ENCODE measurements at places on chromosomes 2 and 18.

DNA sequence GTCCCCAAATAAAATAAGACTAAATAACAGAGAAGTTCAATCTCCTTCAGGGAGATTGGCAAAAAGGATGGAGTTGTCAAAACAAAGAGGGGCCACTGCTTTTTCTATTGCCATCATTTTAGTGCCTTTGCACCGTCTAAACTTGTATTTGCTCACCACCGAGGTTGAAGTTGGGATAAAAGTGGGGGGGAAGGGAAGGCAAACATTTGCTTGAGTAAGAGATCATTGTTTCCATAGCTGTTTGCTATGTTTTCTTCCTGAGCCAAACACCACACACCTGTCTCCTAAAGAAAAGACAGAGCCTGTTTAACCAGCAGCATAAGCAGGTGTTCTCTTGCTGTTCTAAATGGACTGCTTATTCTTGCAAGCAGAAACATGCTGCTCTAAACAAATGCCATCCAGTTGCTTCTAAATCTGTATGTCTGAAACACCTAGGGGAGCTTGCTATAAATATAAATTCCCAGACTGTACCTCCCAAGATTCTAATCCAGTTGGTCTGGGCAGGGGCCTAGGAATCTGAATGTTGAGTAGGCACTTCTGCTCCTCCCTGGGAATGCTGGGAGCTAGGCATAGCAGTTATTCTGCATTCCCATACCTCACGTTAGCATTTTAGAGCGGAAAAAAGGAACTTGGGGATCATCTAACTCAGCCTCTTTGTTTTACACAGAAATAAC, 179.4 kb upstream of the ARL4C start:
- no peak for DNase-seq

DNA sequence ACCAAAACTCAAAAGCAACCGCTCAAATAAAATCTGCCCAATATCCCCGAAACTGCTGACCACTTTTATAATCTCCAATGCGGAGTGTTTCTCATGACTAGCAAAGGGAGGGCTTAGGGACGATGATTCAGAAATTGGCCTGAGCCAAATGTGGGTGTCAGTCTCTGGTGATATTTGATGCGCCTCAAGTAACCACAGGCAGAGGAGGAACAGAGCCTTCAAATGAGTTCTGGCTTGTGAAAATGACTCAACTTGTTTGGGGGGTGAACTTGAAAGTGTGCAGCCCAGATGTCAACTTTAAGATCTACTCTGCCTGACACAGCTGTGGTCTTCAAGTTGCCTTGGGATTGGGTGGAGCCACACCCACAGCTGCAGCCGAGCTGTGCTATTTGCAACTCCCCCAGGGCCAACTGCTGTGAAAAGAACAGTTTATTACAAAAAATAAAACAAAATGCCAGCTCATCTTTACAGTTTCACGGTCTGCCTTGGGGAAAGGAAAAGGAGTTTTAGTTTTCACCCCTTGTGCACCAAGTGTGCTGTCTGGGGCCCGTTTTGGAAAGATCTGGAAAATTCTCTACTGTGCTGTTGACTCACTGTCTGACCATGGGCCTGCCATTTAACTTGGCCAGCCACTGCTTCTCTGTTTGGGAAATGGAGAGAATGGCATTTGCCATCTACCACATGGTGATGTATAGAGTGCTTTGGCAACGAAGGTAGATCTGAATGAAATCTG, 222.1 kb downstream of the MTX2 start:
- DNase-seq: no peak

- no peak for DNase-seq
Measured at GRCh38 chr2:151161821-151162551, 99.7 kb downstream of the RBM43 start.

- DNase-seq: no peak
Measured at GRCh38 chr18:11368020-11368419, 218.7 kb upstream of the PIEZO2 start.

DNA sequence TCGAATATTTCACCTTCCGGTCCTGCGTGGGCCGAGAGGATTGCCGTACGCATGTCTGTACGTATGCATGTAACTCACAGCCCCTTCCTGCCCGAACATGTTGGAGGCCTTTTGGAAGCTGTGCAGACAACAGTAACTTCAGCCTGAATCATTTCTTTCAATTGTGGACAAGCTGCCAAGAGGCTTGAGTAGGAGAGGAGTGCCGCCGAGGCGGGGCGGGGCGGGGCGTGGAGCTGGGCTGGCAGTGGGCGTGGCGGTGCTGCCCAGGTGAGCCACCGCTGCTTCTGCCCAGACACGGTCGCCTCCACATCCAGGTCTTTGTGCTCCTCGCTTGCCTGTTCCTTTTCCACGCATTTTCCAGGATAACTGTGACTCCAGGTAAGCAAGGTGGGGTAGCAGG, at the start of gene SERPINB5:
Gene SERPINB5, plus strand, starts transcription at position 291 of the 400 bp plus-strand sequence. CDS start 7,471 bp downstream, outside the sequence.
- no peak for DNase-seq

- no peak for DNase-seq
Measured at GRCh38 chr2:37873229-37873628, 51.9 kb upstream of the RMDN2 start.

GRCh38 chr18:67916097-67916496, 399.6 kb upstream of the DSEL start:
- DNase-seq: no peak

GRCh38 chr2:9382604-9383235, 40.6 kb downstream of the ITGB1BP1 start:
- no peak for DNase-seq

DNA sequence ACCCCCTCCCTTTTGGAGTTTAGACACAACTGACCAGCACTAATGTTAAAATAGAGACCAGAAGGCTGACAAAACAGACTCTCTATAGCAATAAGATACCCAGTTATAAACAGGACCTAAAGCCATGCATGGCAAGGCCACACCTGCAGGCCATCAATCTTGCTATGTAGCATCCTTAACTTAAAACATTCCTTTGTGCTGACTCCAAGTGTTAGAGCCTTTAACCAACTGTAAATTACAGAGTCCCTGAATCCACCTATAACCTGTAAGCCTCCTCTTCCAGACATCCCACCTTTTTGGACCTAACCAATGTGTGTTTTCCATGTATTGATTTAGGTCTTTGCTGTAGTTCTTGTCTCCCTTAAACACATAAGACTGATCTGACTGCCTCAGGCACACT, 17.9 kb downstream of the ANKMY1 start:
- no peak for DNase-seq

GRCh38 chr18:46607926-46608325, 49.1 kb downstream of the LOXHD1 start:
- DNase-seq: no peak

DNA sequence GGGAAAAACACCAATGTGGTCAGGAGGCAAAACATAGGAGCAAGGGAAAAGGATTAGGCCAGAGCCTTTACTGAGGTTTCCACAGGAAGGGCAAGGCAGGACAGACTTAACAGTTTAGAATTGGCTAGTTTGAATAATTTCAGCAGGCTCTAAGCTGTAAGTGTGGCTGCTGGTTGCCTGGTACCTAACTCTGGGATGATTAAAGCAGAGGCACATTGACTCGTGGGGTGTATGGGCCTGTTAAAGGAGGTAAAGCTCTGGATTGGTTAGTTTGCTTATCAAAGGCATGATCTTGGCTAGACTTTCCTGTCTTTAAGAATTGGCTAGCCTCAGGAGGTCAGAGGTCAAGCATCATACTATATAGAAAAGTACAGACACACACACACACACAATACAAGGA, 132.6 kb downstream of the SPAG16 start:
- no peak for DNase-seq

GRCh38 chr2:41791523-41791922, 256.3 kb upstream of the PKDCC start:
- DNase-seq: no peak

GRCh38 chr2:115491186-115491793, 1048.8 kb downstream of the DPP10 start:
- DNase-seq: no peak

DNA sequence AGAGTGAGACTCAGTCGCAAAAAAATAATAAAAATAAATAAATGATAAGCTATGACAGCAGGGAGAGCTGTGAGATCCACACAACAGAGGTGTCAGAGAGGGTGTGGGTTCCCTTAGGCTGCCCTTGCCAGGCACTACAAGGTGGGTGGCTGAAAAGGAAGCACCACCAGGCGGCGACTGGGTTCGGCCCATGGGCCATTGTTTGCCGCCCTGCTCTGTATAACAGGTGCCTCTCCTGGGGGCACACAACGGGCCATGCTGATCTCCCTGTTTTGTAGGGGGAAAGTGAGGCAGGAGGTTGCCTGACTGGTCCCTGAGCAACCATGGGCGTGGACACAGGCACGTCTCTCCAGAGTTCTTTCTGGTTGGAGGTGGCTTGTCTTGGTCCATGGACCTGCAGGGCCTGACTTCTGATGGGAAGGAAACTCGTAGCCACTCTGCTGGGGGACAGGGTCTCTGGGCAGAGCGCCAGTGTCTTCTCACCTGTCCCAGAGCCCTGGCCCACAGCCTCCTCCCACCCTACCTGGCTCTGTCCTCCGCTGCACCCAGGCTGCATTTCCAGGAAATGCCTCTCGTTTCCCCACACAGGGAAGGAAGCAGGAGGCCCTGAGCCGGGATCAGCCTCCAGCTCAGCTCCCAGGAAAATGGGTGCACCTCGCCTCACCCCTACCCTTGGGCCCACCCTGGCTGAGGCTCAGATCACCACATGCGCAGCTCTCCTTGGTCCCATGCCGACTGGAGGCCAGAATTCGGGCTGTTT, 109.6 kb upstream of the ODC1 start:
- no peak for DNase-seq

DNA sequence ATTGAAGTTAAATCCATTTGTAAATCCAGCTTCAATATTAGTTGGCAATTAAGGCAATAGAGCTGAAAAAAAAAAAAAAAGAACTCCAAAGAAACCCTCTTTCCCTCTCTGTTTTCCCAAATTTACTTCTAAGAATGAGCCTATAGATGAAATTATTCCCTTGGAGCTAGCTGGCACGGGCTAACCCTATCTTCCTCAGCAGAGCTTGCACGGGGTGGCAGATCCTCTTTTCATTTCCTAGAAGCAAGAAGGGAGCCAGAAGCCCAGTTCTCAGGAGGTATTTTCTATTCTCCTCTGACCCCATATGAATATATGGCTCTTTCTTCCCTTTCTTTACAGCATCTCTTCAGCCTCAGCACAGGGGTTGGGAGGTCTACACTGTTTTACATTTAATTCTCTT, 426.0 kb downstream of the TGIF1 start:
- DNase-seq: no peak

DNA sequence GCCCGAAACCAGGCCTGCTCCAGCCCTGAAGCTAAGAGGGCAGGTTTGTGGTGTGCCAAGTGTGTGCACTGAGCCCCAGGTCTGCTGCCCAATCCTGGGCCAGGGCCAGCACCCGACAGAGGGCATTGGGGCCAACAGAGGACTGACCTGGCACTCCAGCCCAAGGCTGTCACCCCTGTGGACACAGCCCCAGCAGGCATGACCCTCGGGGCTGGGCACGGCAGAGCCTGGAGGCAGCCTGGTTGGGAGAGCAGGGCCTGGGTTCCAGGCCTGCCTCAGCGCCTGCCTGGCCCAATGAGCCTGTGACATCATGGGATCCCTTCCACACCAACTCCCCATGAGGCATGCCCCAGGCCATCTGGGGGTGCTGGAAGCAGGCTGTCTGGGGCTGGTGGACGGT, 10.8 kb upstream of the SNED1 start:
- DNase-seq: no peak

DNA sequence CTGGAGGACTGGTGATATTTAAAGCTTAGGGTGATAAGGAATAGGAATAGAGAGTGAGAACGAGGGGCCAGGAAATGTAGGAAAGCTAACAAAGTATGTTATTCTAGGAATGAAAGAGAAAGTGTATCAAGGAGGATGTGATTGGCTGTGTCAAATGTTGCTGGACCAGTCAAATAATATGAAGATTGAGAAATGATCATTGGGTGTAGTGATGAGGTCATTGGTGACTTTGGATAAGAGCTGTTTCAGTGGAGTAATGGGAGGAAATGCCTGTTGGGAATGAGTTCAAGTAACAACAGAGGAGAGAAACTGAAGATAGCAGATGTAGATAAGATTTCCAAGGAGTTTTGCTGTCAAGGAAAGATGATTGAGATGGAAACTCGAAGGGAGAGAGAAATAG, 74.4 kb downstream of the UBE2E3 start:
- DNase-seq: no peak

GRCh38 chr2:21924640-21925285, 801.0 kb downstream of the TDRD15 start:
- DNase-seq: no peak

DNA sequence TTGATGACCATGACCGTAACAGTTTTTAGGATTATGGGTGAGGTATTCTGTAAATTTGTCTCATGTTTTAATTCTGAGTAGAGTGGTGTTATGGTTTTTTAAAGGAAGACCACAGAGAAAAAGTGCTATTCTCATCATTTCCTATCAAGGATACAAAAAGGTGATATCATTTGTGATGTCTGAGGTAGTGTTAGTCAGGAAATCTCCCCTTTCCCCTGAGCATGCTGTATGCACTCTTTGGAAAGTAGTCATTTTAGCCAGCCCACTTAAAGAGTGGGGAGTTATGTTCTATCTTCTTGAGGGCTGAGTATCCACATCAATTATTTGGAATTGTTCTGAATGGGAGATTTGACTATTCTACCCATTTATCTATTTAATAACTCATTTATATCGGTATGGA, 414.2 kb upstream of the SLC14A2 start:
- DNase-seq: no peak

GRCh38 chr18:2410688-2411087, 160.6 kb downstream of the METTL4 start:
- no peak for DNase-seq

- no peak for DNase-seq
Measured at GRCh38 chr2:128362889-128363228, 44.2 kb upstream of the HS6ST1 start.

DNA sequence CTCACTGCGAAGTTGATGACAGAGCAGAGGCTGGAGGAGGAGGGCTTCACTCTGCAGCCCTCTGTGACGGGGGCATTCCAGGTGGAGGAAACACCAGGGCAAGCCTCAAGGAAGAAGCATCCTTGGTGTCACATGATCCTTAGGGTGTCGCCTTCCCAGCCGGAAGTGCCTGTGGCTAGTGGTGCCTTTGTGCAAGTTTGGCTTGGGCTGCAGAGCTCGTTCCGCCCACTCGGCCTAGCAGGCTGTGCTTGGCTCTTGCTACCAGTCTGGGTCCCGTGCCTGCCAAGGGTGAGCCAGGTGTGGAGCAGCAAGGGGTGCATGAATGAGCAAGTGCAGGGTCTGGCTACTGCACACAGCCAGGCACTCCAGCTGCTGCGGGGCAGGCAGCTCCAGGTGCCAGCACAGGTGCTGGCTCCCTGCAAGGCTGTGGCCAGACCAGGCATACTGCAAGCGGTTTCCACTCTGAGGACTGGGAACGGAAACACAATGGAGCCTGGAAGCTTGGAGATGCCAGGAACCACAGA, 325.3 kb upstream of the SMIM21 start:
- DNase-seq: no peak

GRCh38 chr2:196274387-196274809, 103.0 kb upstream of the STK17B start:
- DNase-seq: no peak

GRCh38 chr18:723541-724080, 11.2 kb upstream of the ENOSF1 start:
- no peak for DNase-seq

GRCh38 chr2:26579025-26579722, 62.0 kb downstream of the CIB4 start:
- no peak for DNase-seq

GRCh38 chr2:160365716-160366367, 127.8 kb downstream of the RBMS1 start:
- no peak for DNase-seq

GRCh38 chr2:74333175-74333574, 10.0 kb downstream of the SLC4A5 start:
- no peak for DNase-seq

- no peak for DNase-seq
Measured at GRCh38 chr18:47418746-47419145, 167.3 kb upstream of the SKOR2 start.

- DNase-seq: no peak
Measured at GRCh38 chr2:68992933-68993332, 18.5 kb downstream of the GKN1 start.
